ENCODE measurements at places on chromosomes 4 and X.
A peak's percentile ranks its signal among the peaks of the same experiment; 100 is the strongest.

DNA sequence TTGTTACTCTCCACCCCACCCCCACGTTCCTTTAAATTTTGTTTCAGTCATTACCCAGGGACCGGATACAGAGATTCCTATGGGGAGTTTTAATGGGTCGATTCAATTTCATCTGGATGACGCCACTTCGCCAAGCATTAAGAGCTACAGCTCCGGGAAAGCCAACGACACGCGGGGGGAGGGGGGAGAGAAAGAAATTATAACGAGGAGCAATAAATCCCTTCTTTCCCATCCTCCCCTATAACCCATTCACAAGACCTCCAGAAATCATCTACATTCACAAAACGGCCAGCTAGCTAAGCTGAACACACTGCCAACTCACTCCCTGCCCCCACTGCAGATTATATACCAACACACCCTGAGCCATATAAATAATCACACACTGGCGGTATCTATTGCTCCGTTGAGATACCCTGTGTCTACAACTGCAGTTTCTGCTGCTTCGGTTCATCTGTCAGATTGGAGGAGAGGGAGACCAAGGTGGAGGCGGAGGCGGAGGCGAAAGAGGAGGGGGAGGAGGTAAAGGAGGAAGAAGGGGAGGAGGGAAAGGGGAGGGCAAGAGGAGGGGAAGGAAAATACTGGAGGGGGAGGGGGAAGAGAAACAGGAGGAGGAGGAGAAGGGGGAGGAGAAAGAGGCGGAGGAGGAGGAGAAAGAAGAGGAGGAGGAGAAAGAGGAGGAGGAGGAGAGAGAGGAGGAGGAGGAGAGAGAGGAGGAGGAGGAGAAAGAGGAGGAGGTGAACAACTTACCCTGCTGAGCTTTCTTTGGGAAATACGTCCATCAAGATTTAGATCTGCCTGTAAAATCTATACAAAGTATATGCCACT, 113.9 kb upstream of the VAMP7 start:
- peak; percentile 67 for DNase-seq

GRCh38 chr4:178081176-178081575, 638.9 kb upstream of the AGA start:
- no peak for DNase-seq

DNA sequence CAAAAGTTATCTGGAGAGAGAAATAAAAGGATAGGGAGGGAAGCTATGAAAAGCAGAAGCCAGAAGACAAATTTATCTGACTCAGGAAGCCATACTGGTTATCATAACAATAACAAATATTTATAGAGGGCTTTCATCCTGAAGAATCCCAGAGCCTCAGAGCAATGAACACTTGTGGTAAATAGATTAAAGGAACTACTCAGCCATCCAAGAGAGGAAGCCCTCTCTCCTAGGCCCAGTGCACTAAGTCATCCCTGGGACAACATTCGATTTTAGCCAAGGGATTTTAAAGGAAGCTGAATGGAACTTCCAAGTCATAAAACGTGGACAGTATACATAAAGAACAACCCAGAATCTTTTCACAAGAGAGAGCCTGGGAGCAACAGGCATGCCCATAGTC, 76.9 kb downstream of the COL4A6 start:
- DNase-seq = peak; percentile 43

DNA sequence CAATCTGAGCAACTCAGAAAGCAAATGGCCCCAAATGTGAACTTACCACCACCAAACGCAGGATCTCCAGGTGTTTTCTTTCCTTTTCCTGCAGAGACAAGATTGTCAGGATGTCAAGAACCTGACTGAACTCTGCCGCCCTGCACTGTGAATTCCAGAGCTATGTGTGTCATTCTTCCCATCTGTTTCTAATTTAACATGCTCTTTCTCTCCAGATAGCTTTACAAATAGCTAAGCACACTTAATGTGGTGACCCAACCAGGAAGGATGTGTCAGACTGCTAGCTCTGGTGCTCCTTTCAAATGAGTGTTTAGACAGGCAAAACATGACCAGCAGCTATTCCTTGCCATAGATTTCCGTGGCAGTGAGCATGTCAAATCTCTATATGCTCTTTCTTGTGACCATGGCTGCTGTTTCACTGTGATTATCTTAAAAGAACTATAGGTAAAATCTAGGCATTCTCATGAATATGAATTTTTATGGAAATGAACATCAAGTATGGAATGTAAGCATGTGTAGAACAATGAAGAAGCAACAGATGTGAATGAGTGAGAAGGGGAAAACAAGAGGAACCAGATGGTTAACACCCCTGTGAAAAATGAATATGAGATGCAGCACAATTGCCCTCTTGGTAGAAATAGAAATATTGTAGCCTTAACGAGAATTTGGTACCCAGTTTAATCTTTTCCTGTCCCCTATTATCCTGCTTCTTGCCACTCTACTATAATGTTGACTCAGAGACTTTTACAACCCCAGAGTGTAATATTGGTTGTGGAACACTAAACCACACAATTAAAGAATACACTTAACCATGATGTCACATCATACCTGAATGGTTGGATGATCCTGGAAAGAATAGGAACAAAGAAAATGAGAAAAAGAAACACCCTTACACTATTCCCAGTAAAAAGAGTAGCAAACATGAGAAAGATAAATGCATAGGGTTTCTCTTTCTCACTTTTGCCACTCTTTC, 247.8 kb upstream of the DKK2 start:
- DNase-seq = peak; percentile 91

DNA sequence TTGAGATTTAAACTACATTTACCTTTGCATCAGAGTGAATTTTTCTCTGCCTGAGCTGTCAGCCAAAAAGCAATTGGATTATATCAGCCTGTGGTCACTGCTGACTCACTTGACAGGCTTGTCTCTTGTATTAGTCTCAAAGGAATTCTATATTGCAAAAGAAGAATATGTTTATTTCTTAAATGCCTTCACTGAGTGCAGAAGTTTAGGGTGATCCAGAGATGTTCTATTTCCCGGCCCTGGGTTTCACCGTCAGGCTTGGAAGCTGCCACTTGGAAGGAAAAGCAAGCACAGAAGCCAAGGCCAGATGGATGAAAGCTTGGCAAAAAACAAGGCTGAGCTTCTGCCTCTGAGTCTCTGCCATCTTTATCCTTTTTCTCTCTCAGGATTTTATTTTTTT, 80.9 kb downstream of the FAM114A1 start:
- peak; percentile 97 for DNase-seq

- peak; percentile 85 for DNase-seq
Measured at GRCh38 chr4:114364857-114365256, 233.8 kb upstream of the UGT8 start.

- DNase-seq = peak; percentile 62
Measured at GRCh38 chrX:19893727-19894126, 6.3 kb upstream of the SH3KBP1 start.

- DNase-seq = peak; percentile 6
Measured at GRCh38 chr4:184873054-184873453, 47.3 kb upstream of the ACSL1 start.
